NAMALWA (cell line): ENCODE measurements at places on chromosomes 5 and 9.

GRCh38 chr9:124306098-124306735, 48.5 kb downstream of the NEK6 start:
- DNase-seq = no peak

- DNase-seq = no peak
Observed at GRCh38 chr9:130232899-130233586, 32.5 kb upstream of the HMCN2 start.

GRCh38 chr5:59222687-59223511, 640.0 kb downstream of the RAB3C start:
- no peak for DNase-seq

DNA sequence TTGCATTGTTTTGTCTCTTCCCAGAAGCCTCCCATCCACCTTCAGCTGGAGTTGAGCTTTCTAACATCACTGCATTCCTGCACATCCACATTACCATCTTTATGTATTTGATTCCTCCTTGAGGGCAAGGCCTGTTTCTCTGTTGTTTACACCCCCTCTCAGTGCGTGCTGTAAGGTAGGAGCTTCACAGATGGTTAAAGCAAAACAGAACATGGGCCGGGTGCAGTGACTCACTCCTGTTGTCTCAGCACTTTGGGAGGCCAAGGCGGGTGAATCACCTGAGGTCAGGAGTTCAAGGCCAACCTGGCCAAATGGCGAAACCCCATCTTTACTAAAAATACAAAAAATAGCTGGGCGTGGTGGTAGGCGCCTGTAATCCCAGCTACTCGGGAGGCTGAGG, 110.9 kb downstream of the KCNIP1 start:
- DNase-seq = no peak

DNA sequence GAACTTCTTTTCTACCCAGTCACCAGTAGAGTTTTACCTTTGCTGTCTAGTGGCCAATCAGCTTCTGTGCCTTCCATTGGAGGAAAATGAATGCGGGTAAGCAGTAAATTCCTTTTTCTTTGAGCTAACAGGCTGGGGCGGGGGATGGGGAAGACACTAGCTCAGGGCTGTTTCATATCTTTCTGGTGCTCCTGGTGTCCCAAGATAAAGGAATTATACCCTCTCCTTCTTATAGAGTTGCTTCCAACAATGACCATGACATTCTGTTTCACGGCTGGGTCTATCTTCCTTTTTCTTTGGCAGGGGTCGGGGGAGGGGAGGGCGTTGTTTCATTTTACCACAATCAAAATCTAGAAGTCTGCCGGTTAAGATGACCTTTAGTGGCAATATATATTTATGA, 51.2 kb upstream of the RPS23 start:
- DNase-seq = no peak

DNA sequence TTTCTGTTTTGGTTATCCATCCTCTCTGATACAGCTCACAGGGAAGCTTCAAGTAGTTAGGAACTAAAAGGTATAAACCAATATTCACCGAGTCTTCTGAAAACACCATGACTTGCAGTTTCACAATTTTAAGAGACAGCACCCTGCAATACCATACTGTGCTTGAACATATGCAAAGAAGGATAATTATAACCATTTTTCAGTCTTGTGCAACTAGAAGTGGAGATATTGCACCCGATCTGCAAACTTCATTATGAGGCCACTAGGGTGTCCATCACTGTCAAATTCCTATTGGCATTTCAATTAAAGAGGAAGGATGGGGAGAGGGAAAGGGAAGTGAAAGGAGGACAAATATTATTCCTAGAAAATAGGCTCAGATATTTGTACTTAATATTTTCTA, 32.4 kb upstream of the CEP120 start:
- peak; percentile 51 for DNase-seq

DNA sequence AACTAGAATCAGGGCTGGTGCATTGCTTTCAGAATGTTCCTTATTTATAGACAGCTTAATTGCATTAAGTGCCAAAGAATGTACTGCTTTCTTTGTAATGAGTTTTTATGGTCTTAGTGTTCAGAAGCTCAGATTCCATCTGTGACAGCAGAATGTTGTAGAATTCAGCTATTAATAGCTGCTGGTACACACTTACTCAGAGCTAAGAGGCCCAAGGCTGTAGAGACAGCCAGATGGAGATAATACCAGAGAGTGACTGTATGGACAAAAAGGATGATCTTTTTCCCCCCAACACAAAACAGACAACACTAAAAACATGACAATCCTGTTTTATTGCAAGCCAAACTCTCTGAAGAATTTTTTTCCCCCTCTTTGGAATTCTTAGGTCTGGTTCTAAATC, 50.2 kb downstream of the PPP2R2B start:
- no peak for DNase-seq

DNA sequence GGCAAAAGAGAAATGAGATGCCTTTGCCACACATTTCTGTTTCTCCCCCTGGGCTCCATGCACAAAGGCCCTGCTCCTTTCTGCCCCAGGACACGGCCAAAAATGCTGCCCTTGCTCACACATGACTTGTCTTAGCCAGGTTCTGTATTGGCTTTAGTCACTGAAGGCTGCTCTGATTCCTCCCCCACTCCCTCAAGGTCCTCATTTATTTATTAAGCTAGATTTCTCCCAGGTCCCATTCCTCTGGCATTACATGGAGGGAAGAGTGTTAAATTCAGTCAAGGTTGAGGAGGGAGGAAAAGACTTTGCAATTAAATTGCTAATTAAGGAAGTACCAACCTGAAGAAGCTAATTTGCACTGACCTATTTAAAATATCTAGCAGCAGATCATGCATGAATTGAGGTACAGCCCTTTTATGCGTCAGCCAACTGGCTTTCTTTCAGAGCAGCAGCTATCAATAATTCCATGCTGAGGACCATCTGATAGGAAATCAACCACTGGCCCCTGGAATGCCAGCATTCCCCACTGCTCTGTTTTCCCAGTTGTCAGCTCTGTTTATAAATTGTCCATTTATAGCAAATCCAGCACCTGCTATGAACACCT, 81.2 kb upstream of the MAP3K1 start:
- DNase-seq = peak; percentile 13

- DNase-seq = no peak
Observed at GRCh38 chr5:32785611-32786254, 74.6 kb downstream of the NPR3 start.

- DNase-seq = no peak
Observed at GRCh38 chr5:38651806-38652205, 95.4 kb upstream of the LIFR start.

DNA sequence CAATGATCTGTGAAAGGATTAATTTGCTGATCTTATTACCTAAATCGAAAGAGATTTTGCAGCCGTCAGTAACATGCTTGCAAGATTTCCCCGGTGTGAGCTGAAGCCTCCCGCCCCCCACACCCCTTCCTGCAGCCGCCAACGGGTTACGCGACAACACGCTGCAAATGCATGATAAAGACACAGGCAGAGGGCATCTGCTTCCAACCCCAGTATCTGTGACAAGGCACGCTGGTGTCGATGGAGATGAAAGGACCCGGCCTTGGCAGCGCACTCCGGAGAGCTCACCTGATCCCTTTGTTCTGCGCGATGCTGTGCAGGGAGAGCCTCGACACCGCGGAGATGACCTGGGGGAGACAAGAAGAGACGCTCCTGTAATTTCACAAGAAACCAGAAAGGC, 122.9 kb upstream of the SARDH start:
- no peak for DNase-seq

- no peak for DNase-seq
Observed at GRCh38 chr5:98454904-98455303, 318.6 kb upstream of the RGMB start.

- DNase-seq = no peak
Observed at GRCh38 chr5:6158974-6159831, 219.1 kb downstream of the MED10 start.

GRCh38 chr9:75591972-75592371, 298.5 kb upstream of the PCSK5 start:
- DNase-seq = no peak

- peak; percentile 38 for DNase-seq
Observed at GRCh38 chr5:19256036-19256435, 732.0 kb downstream of the CDH18 start.

DNA sequence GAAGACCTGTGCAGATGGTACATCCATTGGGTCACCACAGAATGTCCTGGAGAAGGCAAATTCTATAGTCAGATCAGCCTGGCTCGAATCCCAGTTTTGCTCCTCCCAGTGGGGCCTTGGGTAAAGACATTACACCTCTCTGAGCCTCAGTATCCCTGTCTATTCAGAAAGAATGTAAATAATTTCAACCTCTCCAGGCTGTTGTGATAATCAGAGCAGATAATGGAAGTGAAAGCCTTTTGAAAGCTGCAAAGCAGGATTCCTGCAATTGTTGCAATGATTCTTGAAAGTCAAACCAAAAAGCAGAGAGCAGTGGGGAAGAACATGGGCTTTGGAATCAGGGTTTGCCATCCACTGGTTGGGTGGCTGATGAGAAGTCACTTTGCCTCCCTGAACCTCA, 63.2 kb downstream of the LHX2 start:
- DNase-seq = no peak

- no peak for DNase-seq
Observed at GRCh38 chr5:132505641-132506040, 15.1 kb upstream of the IRF1 start.

DNA sequence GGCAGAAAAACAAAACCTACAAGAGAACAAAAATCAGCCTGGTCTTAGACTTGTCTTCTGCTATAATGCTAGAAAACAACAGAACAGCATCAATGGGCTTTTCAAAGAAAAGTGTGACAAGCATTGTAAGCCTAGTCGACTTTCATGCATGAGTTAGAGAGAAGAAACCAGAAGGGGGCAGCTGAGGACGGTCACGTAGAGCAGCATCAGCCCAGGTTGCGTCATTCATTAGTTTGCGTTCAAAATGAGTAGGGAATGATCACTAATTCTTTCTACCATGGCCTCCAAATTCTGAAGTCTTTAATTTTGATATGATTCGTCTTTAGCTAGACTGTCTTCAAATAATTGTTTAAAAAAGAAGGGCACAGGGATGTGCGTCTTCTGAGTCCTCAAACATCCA, 4.7 kb upstream of the ISCA1 start:
- DNase-seq = peak; percentile 87

DNA sequence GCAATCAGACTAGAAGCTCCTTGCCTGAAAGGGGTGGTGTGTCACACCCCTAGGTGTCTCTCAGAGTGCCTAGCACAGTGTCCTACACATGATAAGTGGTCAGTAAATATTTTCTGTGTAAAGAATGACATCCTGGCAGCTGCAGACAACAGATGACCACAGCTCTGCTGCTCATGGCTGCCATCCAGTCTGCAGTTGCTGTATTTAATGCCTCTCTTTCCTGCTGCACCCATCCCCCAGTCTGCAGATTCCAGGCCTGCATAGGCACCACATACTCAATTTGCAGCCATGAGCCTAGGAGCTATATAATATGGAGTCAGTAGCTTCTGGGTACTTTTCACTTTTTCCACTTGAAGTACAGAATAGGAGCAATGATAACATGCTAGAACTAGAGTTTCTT, 94.9 kb upstream of the NR4A3 start:
- DNase-seq = no peak

- DNase-seq = peak; percentile 51
Observed at GRCh38 chr5:40033411-40033810, 608.6 kb upstream of the DAB2 start.

- DNase-seq = no peak
Observed at GRCh38 chr5:178259623-178260536, 27.3 kb upstream of the PHYKPL start.

DNA sequence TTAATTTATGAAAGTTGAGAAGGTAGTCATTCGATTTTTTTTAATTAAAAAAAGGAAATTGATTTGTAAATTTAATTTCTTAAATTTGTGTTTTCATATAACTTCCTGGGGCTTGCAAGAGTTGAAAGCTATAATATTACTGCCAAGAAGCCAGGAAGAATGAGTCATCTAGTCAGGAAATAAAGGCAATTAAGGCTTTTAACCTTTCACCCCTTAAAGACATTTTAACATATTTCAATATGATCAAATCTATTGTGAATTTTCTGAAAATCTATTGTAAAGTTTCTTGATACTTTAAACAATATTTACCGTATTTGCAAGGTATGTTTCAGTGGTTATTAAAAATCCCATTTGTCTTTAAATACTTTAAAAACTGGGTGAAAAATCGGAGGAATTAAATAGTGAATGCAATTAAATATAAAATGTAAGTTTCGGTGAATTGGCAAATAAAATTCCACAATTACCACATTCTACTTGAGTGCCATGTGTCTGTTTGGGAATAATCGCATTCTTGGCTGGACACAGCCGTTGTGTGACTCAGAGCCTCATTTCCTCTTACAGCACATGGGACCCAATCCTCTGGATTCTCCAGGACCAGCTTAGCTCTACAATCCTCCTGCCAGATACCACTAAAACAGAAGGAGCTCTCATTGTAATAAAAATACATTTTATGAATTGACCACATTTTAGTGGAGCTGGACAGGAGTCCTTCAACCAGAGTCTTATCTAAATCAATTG, 310.7 kb downstream of the HCN1 start:
- no peak for DNase-seq

DNA sequence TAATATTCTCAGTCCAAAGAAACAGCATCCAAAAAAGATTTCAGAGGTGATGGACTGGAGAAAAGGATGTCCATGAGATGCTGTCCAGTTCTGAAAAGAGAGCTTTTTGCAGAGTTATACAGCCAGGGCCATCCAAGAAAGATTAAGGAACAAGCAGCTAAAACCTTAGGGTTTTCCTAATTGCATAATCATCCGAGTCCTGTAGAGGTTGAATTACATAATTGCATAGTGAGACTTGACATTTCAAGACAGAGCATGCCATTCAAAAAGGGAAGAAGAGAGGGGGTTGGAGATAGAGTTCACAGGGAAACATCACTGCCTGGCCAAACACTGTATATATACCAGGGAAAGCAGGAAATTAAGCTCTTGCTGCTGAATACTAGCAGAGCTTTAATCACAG, 1729.2 kb upstream of the WWC1 start:
- DNase-seq = no peak

- DNase-seq = no peak
Observed at GRCh38 chr9:37062336-37062735, 28.3 kb upstream of the PAX5 start.

- DNase-seq = no peak
Observed at GRCh38 chr9:122955961-122956360, 15.1 kb downstream of the RABGAP1 start.

DNA sequence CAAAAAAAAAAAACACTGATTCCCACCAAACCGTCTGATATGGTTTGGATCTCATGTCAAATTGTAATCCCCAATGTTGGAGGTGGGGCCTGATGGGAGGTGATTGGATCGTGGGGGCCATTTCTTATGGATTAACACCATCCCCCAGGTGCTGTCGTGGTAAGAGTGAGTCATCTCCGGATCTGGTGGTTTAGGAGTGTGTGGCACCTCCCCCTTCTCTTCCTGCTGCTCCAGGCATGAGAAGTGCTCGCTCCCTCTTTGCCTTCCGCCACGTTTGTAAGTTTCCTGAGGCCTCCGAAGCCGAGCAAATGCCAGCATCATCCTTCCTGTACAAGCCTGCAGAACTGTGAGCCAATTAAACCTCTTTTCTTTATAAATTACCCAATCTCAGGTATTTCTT, 45.2 kb downstream of the HSD17B3 start:
- no peak for DNase-seq
